SW 1271 (cell line): ENCODE measurements at places on chromosomes 13 and 19.

DNA sequence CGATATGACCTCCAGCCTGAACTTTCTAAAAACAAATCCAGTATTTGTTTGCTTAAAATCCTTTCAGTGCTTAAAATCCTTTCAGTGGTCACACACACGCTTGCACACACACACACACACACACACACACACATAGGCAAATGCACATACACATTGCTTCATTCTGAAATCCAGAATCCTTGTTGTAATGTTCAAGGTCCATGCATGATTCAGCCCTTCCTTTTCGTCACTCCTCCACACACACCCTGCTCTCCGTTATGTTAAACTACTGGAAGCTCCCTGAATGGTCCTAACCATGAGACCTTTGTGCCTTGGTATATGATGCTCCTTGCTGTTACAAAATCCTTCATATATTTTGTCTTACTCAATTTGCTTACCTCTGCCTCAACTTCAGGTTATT, 44.9 kb downstream of the SERTM1 start:
- no peak for DNase-seq

- peak; percentile 72 for DNase-seq
These were observed 24.1 kb upstream of the ASPDH start for GRCh38 chr19:50537769-50538230.

DNA sequence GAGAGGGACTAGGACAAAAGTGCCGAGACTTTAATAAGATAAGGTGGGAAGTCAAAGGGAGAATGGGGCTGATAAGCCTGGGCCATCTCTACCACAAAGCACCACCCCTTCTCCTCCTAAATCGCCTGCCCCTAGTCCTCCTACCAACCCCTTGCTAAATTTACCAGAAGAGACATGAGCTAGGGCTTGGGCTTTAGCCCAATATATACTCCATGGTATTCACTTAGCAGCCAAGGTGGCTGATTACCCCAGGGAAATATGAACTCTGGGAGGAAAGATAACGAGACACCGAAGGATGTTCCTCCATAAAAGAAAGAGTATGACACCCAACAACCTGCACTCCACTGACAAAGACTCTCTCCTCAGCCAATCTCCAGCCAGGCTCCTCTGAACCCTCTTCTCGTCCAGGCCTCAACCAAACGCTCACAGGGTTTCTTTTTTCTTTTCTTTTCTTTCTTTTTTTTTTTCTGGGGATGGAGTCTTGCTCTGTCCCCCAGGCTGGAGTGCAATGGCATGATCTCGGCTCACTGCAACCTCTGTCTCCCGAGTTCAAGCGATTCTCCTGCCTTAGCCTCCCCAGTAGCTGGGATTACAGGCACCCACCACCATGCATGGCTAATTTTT, 610.2 kb downstream of the UQCRFS1 start:
- DNase-seq, result no peak

GRCh38 chr13:35478271-35479037, 2.0 kb upstream of the MAB21L1 start:
- DNase-seq, result no peak

GRCh38 chr19:52962394-52963246, at the start of gene ZNF816:
Gene ZNF816 (minus strand): TSS chr19:52962881. CDS start chr19:52956089, 6,792 bp downstream.
- peak; percentile 43 for DNase-seq

DNA sequence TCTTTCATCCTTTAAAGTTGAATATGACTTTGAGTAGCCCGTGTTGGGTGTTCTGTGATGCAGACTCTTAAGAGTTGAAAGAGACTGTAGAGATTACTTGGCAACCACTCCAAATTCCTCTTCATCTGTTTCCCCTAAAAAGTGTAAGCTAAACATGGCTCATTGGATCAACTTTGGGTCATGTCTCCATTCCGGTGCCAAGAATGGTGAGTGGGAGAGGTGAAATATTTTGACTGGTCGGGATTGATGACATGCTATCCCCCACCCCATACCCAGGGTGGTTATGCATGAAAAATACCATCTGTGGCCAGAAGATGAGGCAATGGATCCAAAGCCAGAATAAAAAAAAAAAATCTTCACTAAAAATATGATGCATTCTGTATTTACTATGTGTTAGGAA, 281.3 kb upstream of the SOX21 start:
- DNase-seq, result no peak

DNA sequence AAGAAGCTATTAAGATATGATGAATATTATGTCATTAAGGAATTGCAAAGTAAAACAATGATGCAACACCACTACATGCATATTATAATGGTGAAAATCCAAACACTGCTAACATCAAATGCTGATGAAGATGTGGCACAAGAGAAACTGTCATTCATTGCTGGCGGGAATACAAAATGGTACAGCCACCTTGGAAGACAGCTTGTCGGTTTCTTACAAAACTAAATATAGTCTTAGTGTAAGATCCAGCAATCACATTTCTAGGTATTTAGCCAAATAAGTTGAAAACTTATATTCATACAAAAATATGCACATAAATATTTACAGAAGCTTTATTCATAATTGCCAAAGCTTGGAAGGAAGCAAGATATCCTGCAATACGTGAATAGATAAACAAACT, 114.9 kb upstream of the EDNRB start:
- DNase-seq, result no peak

- DNase-seq, result no peak
These were observed 358.5 kb downstream of the TBC1D4 start for GRCh38 chr13:75123428-75123827.

DNA sequence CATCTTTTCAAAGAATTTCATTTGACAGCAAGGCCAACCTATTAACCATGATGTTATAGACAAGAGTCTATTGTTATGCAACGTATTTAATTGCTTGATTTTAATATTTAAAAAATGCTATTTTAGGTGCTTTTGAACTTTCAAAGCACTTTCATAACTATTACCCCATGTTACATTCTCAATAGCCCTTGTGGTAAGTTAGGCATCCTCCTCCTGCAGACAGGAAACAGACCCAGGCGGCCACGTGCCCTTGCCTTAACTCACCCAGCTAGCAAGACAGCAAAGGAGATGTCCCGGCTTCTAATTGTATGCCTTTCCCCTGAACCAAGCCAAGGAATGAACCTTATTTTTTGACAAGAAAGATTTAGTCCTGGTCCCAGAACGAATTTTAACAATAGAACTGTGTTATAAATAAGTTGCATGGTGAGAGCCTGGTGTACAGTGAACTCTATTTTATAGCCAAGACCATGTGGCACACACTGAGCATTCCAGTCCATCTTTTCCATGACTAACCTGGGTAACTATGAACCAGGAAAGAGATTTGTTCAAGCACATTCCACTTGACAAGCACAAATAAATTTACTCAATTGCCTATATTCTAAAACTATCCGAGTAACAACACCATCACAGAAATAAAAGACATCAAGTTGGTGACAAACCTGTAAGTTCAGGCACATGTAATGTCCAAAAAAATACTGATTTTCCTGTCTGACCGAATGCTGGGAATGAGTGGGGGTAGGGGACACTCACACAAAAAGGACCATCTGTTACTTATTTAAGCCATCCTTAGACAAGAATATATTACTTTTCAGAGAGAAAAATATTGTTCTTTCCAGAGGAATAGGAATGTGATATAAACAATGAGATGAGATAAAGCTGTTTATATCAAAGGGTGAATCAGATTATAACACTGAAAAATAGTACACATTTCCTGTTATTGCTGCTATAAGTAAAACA, 163.0 kb downstream of the EFNB2 start:
- no peak for DNase-seq

DNA sequence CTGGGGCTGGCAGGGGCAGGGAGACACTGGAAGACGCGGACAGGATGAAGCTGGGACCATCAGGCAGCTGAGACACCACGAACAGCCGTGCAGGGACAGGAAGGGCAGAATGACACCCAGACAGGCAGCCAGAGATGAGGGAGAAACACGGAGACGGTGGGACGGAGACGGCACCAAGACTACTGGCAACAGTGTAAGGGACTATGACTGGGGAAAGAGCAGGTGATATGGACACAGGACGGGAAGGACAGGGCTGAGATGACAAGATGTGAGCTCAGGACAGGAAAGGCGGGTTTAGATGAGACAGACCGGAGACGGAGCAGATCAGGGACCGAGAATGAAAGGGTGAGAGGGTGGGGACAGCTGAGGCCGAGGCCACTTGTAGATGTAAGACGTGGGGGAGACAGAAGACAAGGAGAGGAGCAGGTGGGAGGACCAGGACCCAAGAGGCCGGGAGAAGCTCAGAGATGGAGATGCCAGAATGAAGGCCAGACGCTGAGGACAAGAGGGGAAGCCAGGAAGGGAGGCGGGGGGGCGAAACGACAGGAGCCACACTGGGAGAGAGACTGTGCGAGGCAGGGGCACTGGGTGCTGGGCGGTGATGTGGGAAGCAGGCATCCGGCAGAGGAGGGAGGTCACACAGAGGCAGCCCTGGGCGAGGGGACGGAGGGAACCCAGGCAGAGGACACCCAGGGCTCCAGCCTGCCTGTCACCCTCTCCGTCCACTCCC, 17.5 kb upstream of the EHD2 start:
- no peak for DNase-seq

DNA sequence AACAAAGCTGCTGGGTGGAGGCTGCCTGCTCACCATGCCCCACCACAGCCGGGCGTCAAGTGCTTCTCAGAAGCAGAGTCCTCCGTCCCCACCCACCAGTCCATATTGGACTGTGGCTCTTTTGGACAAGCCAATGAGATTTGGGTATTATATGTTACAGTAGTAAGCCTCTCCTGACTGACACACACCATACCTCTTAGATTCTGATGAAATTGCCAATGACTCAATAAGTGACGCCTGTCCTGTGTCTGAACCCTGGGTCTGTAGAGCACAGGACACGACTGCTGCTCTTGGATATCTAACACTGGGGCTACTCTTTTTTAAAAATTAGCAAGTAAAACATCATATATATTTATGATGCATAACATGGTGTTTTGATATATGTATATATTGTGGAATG, 44.8 kb upstream of the UBAC2 start:
- no peak for DNase-seq

DNA sequence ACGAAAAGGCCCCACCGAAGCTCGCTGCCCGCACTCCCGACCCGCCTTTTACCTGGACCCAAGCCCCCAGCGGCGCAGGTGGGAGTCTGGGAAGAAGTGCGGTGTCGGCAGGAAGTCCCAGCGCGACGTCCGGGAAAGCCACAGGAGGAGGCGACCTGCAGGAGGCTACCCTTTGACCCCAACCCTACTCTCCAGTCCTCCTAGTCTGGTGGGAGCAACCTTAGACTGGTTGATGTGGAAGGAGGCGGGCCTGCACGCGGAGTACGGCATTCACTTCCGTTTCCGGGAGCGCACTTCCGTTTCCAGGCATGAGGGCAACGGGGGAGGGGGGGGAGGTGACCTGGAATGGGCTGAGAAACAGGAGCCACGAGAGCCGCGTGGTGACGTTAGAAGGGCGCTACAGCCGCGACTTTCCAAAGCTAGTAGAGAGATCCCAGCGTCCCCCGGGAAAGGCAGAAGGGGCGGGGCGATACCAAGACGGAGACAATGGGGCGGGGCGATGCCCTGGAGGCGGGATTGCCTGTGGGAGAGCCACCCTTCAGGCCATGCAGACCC, 28.5 kb downstream of the ZNF266 start:
- no peak for DNase-seq

DNA sequence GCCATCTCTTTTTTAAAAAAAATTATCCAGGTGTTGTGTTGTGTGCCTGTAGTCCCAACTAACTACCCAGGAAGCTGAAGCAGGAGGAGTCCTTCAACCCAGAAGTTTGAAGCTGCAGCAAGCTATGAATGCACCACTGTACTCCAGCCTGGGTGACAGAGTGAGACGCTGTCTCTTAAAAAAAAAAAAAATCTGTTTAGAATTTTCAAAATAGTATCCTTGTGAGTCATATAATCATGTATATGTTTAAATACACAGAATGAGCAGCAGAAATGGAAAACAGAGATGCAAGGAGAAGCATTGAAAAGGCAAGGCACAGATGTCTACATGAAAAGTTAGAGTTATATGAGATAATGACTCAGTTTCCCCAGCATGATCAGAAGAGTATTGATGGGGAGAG, 31.2 kb downstream of the SYDE1 start:
- DNase-seq, result no peak

GRCh38 chr19:29491995-29492577, 33.7 kb upstream of the VSTM2B start:
- DNase-seq, result no peak

- no peak for DNase-seq
These were observed 25.7 kb upstream of the PNMA8B start for GRCh38 chr19:46521241-46521868.

- no peak for DNase-seq
These were observed 1093.4 kb downstream of the EFNB2 start for GRCh38 chr13:105442040-105442439.

DNA sequence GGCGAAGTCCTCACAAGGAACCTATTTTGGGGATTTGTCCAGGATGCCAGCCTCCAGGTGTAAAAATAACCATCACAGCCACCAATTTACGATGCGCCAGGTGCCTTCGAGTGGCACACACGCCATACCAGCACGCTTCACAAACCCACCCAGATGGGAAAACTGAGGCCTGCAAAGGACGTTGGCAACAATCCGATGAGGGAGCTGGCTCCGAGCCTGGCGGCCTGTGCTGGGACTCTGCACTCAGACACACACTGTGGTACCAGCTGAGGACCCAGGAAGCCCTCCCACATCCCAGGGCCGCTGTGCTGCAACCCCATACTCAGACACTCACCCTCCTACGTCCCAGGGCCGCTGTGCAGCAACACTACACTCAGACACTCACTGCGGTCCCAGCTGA, 65.0 kb upstream of the C13orf46 start:
- DNase-seq, result no peak

DNA sequence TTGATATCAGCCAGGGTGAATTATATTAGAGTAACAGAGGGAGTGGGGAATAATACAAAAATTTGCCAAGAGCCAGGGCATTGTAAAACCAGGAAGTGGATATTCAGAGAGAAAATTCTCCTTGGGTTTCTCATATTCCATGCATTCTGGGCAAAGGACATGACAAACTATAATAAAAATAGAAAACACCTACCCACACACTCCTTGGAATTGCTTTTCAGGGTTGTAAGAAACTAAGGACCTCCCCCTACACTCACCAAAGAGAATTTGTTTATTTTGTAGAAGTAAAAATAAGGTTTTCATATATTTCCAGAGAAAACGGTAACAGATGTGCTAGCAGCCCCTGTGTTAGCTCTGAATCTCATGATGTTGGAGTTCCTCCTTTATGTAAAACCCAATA, 649.6 kb downstream of the SLITRK1 start:
- no peak for DNase-seq

DNA sequence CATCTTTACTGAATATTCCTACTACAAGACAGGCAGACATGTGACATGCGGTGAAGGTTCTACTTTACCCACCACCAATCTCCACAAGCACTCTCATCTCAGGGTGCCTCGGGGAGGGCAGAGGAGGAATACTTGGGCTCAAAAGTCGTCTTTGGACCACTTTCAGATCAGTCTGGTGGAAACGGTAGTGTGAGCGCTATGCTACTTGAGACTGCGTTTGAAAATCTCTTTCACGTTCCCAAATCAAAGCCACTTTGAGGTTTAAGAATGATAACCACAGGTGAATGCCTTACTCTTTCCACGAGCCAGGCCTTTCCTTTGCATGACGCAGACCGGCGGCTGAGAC, 1.5 kb upstream of the SOX1 start:
- DNase-seq, result no peak

DNA sequence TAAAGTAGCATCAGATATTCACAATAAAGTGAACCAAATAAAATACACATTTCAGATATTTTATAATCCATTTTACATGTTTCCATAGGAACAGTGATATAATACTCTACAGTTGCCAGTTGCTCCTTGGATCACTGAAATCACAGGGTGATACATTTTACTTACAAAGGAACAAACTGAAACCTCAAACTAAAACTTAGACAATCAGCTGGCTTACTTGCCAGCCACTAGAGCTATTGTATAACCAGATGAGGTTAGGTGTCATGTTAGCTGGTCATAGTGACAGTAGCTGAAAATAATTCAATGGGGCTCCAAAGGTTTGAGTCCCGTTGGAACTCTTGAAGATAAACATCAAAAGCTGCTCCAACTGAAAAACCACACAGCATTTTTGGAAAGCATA, 274.6 kb downstream of the ITGBL1 start:
- no peak for DNase-seq
